SW480 (cell line): ENCODE measurements at places on chromosomes 6 and 20.

DNA sequence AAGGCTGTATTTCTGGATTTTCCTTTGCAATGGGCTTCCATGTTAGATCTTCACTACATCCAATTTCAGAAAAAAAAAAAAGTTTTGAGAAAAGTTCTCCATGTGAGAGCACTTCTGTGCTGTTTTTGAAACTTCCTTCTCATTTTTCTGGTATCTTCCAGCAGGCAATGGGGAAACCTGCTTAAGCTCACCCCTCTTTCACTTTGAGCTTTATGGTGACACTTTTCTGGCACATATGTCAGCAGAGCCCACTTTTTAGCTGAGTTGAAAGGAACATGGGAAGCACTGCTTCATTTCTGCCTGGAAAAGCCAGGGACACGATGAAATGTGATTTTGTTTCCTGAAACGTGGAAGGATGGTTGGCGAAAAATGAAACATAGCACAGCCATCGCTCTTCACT is 293.7 kb downstream of the PLCB1 start:
- no peak for DNase-seq

GRCh38 chr6:169857343-169858292 is 106.2 kb downstream of the ERMARD start:
- DNase-seq, result no peak

DNA sequence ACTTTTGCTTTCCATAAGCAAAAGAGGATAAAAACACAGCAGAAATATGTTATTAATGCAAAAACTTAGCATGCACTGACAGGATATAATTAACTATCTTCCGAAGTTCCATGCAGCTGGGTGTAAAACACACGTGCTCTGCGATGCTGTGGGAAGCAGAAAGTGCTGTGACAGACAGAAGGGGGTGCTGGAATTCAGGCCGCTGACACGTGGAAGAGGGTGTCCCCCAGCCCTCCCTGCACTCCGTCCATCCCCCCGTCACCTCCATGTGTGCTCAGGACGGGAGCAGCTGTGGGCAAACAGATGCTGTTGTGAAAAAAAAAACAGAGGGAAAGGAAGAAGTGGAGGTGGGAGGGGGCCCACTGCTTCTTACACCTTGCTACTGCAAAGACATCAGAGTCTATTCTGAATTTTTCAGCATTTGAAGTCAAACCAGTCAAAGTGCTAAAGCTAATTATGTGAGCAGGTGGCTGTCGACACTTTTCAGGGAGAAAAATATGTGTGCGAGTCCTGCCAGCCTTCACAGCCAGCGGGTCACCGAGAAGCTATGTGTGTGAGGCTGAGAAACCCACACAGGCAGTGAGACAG is 175.9 kb upstream of the AFDN start:
- DNase-seq, result no peak

GRCh38 chr6:82612475-82613039 is 248.9 kb downstream of the TPBG start:
- DNase-seq, result no peak

GRCh38 chr6:6479785-6480184 is 108.7 kb upstream of the LY86 start:
- DNase-seq, result no peak

GRCh38 chr20:59802018-59802417 is 131.4 kb downstream of the SYCP2 start:
- no peak for DNase-seq
